ENCODE measurements at places on chromosomes 4 and X. TPM values are rescaled to one million over a fixed set of nuclear protein-coding genes. Genes with fewer than 3 reads are reported as not detected.

DNA sequence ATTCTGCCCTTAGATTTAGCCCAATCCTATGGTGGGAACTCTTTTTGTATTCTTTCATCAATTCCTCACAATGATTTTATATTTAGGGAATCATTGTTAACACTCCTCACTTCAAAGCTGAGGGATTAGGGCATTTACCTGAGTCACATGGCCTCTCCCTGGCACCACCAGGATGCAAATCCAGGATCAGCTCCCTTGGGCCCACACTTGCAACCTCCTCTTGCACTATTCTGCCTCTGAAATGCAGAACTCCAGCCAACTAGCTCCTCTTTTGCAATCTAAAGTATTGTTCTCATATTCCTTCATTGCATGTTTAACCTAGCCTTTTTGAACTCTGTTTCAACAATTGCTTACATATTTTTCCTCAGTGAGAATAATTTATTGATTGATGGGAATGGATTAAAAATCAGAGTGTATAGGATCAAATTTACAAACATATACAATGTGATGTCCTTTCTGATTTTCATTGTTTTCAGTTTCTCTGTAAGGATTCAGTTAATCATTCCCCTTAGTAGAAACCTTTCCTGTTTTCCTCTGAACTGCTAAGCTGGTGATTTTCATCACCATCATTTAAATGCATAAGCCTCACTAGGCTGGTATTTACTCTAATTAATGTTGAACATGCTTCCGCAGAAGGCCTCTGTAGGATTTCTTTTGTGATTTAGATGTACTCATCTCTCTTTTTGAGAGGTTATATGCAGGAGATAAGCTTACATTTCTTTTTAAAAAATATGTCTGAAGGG lies 3.3 kb upstream of the RELL1 start:
- DNase-seq: no peak

GRCh38 chr4:156144961-156145360 lies 191.3 kb upstream of the CTSO start:
- DNase-seq: no peak

DNA sequence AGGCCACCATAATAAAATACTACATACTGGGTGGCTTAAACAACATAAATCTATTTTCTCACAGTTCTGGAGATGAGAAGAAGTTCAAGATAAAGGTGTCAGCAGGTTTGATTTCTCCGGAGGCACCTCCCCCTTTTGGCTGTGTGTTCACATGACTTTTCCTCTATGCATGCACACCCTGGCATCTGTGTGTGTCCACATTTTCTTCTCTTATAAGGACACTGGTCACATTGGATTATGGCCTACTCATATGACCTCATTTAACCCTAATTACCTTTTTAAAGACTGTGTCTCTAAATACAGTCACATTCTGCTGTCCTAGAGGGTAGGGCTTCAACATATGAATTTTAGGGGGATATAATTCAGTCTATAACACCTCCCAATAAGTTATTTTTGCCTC lies 79.8 kb downstream of the DCLK2 start:
- no peak for DNase-seq

- no peak for DNase-seq
Observed at GRCh38 chr4:6309777-6310176, 40.1 kb downstream of the WFS1 start.

DNA sequence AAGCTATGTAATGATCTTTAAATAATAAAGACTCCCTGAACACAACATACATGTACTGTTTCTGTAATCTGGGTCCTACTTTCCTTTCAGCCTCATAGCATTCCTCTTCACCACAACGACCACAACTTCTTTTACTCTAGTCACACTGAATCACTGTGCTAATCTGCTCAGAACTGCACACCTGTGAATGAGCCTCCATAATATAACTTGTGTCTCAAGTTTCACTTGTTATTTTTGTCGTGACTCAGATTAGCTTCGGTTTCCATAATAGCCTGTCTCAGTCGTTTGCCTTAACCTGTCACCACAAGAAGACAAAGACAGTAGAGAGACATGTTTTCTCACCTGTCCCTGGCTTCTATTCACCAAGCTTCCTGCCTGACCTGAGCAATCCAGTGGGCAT lies 61.8 kb downstream of the MAGED1 start:
- no peak for DNase-seq

MAGEB2 gene
- polyA plus RNA-seq: not detected
